CD4-positive, alpha-beta T cell (primary cell): ENCODE measurements at places on chromosomes 1 and 21.

DNA sequence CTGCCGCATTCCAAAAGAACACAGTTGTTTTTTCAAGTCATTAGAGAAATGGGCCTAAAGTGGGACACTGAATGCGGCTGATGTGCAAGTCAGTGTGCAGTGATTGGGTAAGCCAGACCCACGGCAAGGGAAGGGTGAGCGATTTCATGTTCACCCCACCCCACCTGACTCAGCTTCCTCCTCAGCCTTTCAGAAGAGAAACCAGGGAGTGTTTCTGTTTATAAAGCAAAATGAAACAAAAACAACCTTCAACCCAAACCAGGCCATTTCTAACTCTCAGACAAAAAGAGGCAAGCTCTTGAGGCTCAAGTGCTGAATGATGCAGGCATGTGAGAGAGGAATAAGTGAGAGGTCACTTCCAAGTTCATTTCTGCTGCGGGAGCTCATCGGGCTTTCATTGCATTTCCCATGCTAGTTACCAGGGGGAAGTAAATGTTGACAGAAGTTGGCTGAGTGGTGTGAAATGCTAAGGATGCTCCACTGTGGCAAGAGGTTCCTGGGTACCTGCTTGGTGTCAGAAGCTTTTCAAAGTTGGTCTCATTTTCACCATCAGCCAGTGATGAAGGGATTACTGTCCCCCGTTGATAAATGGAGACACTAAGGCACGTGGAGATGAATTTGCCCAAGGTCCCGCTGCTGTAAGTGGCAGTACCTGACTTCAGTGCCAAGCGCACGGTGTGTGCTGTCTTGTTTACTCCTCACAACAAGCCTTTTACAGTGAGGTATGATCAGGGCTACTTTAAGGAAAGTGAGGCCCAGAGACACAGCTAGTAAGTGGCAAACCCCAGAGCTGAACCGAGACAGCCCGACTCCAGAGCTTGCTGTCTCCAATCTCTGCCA is 29.1 kb downstream of the STPG1 start:
- no peak for DNase-seq

GRCh38 chr21:41932191-41932575 is 21.6 kb downstream of the C2CD2 start:
- no peak for DNase-seq

DNA sequence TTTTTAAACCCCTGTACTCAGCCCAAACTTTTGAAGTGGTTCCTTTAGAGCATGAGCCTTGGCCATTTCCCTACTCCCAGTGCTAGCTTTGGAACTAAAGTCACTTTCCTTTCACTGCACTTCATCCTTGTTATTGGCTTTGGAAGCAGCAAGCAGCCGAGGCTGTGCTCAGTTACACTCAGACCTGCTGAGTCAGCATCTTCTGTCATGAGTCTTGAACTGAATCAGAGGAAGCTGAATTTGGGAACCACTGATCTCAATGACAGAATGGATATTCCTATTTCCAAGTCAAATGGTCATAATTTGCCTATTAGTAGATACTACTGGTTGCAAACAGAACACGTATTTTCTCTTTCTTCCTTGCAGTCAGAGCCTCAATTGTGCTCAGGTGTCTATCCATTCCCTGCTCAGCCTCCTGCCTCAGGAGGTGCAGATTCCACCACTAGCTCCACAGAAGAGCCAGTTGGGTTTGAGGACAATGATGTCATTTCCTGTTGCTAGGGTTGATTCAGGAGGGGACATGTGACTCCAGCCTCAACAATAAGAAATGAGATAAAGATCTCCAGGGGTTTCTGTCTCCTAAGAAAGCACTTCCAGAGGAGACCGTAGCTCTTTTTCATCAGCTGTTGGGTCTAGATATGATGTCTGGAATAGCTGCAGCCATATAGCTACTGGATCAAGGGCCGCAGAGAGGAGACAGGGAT is 44.9 kb upstream of the NTPCR start:
- DNase-seq: no peak

- DNase-seq: no peak
Measured at GRCh38 chr1:117433943-117434342, 66.7 kb downstream of the MAN1A2 start.

DNA sequence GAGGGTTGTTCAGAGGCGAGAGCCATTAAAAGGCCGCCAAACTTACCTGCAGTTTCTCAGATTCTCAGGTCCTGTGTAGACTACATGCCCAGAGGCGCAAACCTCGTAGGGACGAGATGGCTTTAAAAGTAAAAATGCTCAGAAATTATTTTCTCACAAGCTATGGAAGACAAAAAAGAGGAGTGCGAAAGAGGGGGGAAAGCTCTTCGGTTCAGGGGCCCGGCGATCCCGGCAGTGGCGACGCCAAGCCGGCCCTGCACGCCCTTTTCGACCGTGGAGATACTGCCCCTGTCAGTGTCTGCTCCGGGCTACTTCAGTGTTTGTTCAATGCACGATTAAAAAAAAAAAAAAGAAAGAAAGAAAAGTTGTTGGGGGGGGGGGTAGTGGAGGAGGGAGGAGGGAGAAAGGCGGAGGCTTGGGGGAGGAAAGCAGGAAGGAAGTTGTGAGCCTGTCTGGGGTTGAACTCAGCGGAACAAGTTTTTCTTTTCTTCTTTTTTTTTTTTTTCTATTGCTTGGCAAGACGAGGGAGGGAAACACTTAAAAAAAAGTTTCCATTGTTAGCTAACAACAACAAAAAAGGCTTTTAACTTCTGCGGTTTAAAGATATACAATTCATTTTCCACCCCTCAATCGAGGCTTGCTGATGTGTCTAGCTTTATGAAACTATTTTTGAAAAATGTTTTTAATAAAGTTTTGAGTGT is at the start of gene ITPKB:
Gene ITPKB (minus strand): TSS at position 288 of the 701 bp plus-strand sequence. CDS start 1,824 bp downstream, outside the sequence.
- DNase-seq: peak; percentile 72

DNA sequence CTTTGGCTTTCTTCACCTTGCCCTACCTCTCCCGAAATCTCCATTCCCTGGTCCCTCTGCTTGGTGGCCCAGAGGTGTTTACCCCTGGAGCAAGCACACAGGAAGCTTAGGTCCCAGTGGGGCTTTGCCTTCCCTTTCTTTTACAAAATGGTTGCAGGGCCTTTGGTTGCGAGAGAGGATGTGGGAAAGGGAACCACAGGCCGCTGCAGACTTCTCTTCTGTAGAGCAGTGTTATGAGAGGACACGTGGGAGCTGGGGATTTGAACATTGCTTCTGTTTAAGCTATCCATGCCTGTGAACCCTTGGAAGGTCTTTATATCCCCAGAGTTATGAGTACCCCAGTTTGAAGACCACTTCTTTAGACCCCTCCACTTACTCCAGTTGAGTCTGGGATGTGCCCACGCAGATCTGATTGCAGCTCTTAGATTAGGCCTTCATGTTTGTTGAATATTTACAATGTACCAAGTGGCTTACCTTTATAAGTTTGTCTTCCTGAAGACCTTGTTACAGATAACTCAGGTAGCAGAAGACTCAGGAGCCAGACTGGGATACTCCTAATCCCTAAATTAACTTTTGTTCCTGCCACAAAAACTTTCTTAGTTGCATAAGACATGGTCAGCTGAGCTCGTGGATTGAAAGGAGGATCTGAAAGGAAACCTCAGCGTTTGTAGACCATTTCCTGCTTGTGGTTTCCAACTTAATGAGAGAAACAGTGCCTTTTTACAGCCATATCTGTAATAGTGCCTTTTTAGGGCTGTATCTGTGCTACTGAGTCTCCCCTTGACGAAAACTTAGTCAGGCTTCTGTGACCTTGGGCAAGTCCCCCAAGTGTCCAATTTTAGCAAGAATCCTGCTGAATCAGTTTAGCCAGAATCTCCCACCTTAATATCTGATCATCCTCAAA is 21.9 kb upstream of the IVNS1ABP start:
- DNase-seq: peak; percentile 15

DNA sequence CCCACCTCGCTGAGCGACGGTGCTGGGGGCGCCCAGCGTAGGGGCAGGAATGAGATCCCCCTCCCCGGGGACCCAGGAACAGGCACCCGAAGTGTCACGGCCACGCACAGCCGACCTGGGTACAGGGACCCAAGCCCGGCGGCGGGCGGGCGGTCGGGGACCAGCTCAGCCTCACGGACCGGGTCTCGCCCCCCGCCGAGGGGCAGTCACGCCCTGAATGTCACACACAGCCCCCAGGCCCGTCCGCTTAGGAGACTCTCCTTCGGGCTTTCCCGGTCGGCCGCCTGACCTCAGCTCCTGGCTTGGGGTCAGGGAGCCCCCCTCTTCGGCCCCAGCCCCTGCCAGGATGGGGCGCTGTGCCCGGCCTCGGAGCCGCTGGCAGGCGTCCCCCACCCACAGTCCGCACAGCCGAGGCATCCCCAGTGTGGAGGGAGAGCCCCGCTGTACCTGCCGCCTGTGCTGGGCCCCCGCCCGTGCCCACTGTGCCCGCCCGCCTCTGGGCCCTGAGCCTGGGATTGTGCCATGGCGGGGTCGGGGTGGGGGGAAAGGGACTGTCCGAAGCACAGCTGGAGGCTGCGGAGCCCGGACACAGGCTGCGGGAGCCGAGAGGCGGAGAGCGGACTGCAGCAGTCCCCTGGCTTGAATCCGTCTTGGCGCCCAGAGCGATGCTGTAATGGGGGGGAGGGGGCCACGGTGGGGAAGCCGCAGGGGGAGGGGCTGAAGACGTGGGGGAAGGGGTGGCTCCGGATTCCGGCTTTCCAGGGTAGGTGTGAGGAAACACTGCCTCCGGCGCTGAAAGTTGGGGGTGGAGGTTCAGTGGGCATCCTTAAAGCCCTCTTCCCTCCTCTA is 627 bp upstream of the DLGAP3 start:
- DNase-seq: no peak

- no peak for DNase-seq
Measured at GRCh38 chr1:44405031-44405797, at the start of gene RNF220. RNF220 (plus strand) TSS chr1:44405255.

DNA sequence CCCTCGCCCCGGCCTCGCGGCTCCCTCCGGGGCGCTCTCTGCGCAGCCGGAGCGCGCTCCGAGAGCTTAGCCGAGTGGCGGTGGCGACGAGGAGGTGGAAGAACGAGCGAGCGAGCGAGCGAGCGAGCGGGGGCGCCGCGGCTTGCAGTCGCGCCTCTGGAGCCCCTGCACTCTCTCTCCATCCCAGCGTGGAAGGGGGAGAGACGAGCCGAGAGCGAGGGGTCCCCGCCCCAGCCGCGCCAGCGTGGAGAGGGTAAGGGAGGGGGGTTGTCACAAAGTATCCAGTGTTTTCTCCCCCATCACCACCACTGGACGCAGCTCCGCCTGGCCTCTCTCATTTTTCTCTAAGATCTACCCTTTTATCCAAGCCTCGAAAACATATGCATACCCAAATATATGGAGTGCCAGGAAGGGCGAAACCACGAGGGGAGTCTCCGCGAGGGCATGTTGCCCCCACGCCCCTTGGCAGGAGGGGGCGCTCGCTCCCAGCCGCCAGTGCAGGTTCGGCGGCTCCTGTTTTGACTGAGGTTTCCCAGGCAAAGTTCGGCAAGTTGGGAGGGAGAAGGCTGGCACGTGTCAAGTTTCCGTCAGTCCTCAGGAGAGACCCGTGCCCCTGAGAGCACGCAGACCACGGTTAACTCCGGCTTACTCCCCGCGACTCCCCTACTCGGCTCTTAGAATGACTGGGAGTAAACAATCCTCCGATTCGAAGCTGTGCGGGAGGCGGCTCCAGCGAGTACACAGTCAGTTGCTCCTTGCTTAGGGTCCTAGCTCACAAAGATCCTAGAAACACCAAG is 569 bp upstream of the DAB1 start:
- DNase-seq: no peak

- no peak for DNase-seq
Measured at GRCh38 chr1:147515045-147515869, 26.0 kb upstream of the BCL9 start.

GRCh38 chr1:74205266-74205665 is 7.2 kb downstream of the FPGT start:
- no peak for DNase-seq

DNA sequence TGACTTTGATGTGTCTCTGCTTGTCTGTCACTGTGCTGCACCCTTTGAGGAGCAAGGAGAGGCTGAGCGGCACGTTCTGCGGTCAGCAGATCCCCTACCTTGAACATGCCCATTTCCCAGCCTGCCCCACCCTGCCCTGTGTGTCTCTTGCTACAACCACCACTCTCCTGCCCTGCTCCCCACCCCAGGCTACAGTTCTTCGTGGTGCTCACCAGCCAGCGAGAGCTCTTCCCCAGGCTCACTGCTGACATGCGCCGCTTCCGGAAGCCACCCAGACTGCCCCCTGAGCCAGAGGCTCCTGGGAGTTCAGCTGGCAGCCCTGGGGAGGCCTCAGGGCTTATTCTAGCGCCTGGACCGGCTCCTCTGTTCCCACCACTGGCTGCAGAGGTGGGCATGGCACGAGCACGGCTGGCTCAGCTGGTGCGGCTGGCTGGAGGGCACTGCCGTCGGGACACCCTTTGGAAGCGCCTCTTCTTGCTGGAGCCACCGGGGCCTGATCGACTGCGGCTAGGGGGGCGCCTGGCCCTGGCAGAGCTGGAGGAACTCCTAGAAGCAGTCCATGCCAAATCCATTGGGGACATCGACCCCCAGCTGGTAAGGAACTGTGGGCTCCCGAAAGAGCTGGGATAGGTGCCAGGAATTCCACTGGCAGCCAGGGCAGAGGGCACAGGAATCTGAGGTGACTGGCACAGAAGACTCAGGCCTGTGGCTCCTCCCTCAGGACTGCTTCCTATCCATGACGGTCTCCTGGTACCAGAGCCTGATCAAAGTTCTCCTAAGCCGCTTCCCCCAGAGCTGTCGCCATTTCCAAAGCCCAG is 5.6 kb downstream of the HYI start:
- no peak for DNase-seq

GRCh38 chr1:95766036-95766435 is 532.0 kb downstream of the RWDD3 start:
- no peak for DNase-seq

DNA sequence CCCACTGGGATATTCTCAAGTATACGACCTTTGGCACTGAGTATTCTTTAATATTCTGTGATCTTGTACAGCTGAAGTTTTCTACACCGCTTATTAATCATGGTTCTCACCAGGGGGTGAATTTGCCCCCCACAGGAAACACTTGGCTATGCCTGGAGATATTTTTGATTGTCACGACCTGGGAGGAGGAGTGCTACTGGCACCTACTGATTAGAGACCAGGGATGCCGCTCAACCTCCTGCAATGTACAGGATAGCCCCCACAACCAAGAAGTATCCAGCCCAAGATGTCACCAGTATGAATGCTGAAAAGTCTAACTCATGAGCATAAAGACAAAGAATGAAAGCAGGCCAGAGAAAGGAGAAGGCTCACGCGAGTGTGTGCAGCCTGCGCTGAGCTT is 13.7 kb downstream of the REG4 start:
- DNase-seq: no peak

- no peak for DNase-seq
Measured at GRCh38 chr1:232635778-232636356, 5.9 kb upstream of the SIPA1L2 start.

DNA sequence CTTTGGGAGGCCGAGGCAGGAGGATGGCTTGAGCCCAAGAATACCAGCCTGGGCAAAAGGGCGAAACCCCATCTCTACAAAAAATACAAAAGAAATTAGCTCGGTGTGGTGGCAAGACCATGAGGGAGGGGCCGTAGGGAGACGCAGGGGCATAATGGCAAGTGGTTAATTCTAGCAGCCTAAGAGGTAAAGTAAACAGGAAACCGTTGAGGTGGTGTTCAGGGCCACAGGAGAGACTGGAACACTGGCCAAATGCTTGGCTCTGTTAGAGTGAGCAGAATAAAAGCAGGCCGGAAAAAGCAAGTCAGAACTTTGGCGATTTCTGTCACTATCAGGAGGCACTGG is 89.2 kb downstream of the RIPK4 start:
- DNase-seq: no peak
